HTR-8/SVneo (cell line): ENCODE measurements at places on chromosomes 13 and 19.

GRCh38 chr13:20461860-20462532, 63.7 kb downstream of the CRYL1 start:
- no peak for DNase-seq

DNA sequence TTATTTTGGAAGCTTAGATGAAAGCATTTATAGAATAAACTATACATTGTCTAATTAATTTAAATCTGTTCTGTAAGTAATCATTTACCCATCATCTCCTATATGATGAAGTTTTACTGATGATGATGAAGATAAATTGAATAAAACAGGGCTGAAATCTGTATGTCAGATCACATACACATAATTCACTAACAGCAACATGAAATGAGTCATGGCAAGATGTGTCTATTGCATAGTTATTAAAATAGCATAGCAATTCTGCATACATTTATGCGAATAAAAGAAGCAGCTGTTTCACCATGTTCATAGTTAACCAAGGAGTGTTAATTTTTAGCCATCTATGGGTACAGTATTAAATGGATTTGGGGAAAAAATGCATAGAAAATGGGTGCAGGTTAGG, 424.9 kb downstream of the LIG4 start:
- DNase-seq, result no peak

DNA sequence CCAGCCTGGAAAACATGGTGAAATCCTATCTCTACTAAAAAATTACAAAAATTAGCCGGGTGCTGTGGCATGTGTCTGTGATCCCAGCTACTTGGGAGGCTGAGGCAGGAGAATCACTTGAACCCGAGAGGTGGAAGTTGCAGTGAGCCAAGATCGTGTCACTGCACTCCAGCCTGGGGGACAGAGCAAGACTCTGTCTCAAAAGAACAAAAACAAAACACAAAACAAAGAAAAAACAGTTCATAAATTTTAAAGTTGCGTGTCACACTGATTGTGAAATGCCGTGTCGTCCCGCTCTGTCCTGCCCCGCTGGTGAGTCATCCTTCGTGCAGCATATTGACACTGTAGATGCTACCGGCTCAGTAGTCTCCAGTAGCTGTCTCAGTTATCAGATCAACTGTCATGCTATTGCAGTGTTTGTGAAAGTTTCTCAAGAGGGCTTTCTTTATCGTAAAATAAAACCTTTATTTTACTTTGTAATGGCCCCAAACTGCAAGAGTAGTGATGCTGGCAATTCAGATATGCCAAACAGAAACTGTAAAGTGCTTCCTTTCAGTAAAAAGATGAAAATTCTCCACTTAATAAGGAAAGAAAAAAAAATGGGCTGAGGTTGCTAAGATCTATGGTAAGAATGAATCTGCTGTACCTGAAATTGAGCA, 36.4 kb upstream of the IGFL1 start:
- peak; percentile 82 for DNase-seq

GRCh38 chr19:49684251-49684982, 5.0 kb upstream of the ADM5 start:
- DNase-seq, result no peak

GRCh38 chr19:15457701-15458484, 6.5 kb downstream of the RASAL3 start:
- no peak for DNase-seq

- DNase-seq, result no peak
These were observed 4.3 kb downstream of the F2RL3 start for GRCh38 chr19:16892868-16893685.

- no peak for DNase-seq
These were observed 23.1 kb downstream of the PEPD start for GRCh38 chr19:33498391-33499000.

DNA sequence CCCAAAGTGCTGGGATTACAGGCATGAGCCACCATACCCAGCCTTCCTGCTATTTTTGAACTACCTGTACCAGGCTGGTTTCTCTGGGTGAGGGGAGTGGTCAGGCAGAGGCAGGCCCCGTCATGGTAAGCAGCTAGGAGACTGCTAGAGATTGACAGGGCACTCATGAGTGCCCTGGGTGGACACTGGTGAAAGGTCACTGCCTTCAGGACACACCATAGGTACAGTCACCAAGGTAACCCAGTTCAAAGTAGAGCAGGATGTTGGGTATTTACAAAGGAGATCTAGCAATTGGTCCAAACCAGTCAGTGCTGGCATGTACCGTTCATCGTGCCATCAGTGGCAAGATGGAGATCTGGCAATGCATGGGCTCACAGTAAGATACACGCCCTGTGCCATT, 25.5 kb downstream of the DPRX start:
- no peak for DNase-seq

- DNase-seq, result peak; percentile 44
These were observed 722 bp downstream of the COLGALT1 start for GRCh38 chr19:17555929-17556813.

- peak; percentile 49 for DNase-seq
These were observed 14.9 kb downstream of the LAIR2 start for GRCh38 chr19:54517483-54517882.

DNA sequence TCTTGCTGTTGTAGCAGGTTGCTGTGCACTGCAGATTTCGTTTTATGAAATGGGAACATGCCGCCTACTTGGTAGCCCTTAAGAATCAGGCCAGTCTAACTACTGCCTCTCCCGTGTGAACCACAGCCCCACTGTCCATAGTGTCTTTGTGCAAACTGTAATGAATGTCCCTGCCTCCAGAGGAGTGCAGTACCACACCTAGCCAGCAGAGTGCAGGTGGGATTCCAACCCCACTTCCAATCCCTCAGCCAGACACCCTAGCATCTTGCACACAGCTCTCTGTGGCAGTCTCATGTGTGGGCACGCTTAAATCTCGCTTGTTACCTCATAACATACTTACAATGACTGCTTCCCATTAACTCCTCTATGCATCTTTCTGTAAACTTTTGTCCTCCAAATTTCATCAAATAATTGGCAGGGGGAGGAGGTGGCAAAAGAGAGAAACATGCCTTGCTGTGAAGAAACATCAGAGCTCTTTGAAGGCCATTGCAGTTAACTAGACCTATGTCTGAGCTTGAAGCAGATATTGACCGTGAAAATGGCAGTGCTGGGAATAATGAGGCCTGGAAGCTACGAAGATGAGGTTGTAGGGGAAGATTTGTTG, 47.2 kb downstream of the ZAR1L start:
- no peak for DNase-seq

- no peak for DNase-seq
These were observed 25.2 kb upstream of the XPO4 start for GRCh38 chr13:20927596-20928257.

GRCh38 chr13:91355826-91356710, 8.6 kb downstream of the MIR17HG start:
- DNase-seq, result no peak

- DNase-seq, result no peak
These were observed 2.7 kb upstream of the ZIC2 start for GRCh38 chr13:99978799-99979452.

DNA sequence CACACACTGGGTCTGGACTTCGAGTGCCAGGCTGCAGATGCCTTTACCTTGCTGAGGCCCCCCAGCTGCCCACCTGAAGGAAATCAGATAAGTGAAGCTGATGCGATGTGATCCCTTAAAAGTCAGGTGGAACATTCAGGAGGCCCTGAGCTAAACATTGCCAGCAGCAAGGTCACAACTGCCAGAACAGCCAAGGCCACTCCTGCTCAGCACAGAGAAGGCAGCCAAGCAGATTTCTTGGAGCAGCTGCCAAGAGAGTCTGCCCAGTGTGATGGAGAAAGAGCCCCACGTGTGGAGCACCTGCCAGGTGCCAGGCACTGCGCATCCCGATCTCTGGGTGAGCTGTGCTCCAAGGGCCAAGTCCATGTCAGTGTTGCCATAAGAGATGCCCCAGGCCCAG, 20.6 kb upstream of the UQCRFS1 start:
- no peak for DNase-seq

DNA sequence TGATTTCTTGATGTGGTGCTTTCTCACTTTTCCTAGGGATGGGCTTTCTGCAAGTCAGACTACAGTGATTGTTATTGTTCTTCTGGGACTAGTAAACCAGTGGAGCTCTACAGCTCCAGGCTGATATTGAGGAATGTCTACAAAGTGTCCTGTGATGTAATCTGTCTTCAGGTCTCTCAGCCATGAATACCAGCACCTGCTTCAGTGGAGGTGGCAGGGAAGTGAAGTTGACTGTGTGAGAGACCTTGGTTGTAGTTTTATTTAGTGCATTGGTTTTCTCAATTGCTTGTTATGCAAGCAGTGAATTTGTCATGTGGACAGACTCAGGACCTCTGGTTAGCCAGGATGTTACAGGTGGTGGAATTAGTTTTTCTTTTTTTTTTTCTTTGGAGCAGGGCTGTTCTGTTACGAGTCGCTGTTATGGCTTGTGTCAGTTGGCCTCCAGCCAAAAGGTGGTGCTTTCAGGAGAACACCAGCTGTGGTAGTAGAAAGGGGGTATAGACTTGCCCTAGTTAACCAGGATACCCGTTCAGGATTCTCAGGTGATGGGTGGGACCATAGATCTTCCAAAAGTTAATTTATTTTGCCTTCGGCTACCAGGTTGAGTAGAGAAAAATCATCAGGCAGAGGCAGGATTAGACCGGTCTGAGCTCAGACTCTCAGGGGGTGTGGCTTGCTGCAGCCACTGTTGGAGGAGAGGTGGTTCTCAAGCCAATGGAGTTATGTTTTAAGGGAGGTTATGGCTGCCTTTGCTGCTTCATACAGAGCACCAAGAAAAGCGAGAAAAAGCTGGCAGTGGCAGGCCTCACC, 11.9 kb upstream of the ZNF675 start:
- DNase-seq, result no peak

DNA sequence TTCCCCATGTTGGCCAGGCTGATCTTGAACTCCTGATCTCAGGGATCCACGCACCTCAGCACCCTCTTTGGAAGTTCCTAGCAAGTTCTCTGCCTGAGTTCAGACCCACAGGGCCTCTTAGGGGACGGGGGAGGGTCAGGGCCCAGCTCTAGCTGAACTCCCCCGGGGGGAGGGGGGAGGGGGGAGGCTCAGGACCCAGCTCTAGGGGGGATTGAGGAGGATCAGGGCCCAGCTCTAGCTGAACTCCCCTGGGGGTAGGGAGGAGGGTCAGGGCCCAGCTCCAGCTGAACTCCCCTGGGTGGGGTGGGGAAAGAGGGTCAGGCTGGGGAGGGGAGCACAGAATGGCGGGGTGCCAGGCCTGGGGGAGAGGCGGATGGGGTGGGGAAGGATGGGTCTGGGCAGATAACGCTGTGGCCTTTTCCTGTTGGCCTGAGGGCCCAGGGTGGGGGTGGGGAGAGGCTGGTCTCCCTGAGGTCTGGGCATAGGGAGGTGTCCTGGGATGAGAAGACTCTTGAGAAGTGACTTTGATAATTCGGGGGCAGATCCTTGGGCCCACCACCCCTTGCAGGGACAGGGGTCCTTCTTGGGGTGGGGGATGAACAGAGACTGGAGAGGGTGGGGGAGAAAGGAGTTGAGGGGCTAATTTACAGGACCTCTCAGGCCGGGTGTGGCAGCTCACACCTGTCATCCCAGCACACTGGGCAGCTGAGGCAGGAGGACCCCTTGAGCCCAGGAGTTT, 5.5 kb upstream of the PTBP1 start:
- DNase-seq, result no peak

DNA sequence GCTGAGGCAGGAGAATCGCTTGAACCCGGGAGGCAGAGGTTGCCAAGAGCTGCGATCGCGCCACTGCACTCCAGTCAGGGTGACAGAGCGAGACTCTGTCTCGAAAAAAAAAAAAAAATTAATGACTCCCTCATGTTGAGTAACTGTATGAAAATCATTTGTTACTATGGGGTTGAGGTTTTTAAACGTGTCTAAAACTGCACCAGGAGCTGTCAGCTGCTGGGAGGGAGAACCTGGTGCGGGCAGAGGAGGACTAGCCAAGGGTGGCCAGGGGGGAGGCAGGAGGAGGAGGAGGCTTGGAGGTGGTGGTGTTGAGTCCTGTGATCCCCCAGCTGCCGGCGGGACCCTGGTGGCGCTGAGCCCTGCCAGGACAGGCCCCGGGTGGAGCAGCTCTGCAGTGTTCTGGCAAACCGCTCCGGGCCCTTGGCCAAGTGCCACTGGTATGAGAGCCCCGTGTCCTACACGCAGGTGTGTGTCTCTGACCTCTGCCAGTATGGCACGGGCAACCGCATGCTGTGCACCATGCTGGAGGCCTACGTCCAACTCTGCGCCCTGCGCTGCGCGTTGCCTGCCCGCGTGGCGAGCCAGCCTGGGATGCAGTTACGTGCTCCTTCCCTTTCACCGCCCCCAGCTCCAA, 17.1 kb upstream of the FXYD3 start:
- no peak for DNase-seq

DNA sequence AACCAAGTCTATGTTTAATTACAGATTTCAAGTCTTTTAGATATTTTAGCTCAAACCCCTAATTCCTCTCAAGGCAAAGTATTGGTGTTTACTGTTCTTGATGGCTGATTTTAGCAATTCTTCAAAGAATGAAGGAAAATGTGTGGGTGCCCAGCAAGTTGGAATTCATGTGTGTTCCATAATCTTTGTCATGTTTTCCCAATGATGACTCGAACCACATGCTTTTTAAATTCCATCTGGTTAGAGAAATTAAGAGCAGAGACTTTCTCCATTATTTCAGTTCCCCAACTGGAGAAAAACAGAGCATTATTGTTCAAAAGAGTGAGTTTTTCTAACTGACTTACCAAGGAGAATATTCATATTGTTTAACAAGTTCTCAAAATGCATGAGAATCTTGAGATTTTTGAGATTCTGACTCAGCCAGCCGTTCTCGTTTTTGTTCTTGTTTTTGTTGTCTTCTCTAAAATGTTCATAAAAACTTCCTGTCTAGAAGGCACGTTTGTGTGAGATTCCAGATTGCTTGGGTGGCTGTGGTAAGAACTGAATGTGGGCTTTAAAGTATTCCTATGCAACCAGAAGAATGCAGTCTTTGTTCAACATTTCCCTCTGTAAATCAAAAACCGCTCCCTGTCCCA, 404.7 kb downstream of the IRS2 start:
- no peak for DNase-seq

- DNase-seq, result peak; percentile 59
These were observed at the start of gene CYP2S1 for GRCh38 chr19:41192574-41193429. Gene CYP2S1, plus strand, starts transcription at chr19:41193219. Its CDS starts 46 bp downstream, at chr19:41193265.

GRCh38 chr19:46404753-46405468, 8.5 kb downstream of the CCDC8 start:
- DNase-seq, result no peak

- no peak for DNase-seq
These were observed 592 bp downstream of the CLPTM1 start for GRCh38 chr19:44955505-44956439.

- DNase-seq, result no peak
These were observed 10.2 kb downstream of the MKNK2 start for GRCh38 chr19:2040647-2041432.

GRCh38 chr13:98511435-98511834, 65.5 kb downstream of the STK24 start:
- no peak for DNase-seq

GRCh38 chr13:91097269-91097668, 250.2 kb upstream of the MIR17HG start:
- DNase-seq, result no peak
